Nucleus accumbens (tissue), 56 donors: ENCODE measurements at places on chromosomes 2 and 18.

- no peak for DNase-seq
Measured at GRCh38 chr2:96091711-96092572, 24.4 kb downstream of the ADRA2B start.

GRCh38 chr2:45259547-45260160, 250.4 kb upstream of the SIX2 start:
- DNase-seq: no peak

GRCh38 chr2:45439788-45440773, 171.0 kb downstream of the SRBD1 start:
- DNase-seq: no peak

DNA sequence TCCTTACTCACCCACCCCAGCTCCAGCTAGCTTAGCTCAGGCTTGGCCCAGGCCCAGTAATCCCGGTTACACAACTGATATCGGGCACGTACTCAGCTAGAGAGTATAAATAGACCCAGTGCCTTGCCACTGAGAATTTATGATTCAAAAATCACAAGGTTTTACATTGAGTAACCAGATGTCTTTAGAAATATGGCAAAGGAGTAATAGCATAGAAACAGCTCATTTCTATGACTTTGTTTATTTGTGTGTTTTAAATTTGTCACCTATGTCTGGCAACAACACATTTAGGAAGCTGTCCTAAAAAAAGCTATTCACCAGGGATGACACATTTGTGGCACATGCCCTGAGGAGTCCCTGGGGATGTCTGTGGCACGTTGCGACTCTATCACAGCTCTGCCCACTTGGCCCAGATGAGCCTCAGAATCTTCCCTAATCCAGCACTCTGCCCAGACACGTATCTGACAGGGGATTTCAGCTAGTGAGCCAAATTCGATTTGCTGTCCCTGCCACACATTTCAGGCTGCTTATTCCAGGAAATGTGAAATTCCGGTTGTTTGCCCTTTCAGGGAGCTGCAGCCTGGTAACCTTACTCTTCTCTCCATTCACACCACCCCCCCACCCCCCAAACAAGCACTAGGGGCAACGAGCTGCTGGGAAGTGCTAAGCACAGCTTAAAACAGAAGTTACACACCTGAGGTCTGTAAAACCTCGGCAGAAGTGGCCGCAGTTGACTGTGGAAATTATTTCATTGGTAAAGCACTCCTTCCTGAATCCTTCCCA, 85.4 kb upstream of the ZCCHC2 start:
- DNase-seq: no peak

DNA sequence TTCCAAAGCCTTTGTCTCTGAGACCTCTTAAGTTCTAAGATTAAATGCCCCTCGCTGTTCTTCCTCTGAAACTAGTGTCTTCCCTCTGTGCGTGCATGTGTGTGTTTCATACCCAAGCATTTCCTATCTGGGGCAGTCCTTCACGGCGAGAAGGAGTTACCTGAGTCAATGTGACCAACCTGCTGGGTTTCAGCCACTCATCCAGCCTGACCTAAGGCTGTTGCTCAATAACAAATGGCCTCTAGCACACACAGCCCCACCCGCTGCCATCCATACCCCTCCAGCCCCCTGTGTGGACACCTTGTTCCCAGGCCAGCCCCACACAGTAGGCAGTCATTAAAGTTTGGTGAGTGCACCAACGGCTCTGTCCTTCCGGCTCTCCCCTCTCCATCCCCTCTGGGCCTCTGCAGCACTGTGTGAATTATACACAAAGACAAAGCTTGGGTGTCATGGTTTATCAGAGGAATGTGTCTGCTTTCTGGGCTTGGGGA, 53.8 kb upstream of the FOSL2 start:
- no peak for DNase-seq

DNA sequence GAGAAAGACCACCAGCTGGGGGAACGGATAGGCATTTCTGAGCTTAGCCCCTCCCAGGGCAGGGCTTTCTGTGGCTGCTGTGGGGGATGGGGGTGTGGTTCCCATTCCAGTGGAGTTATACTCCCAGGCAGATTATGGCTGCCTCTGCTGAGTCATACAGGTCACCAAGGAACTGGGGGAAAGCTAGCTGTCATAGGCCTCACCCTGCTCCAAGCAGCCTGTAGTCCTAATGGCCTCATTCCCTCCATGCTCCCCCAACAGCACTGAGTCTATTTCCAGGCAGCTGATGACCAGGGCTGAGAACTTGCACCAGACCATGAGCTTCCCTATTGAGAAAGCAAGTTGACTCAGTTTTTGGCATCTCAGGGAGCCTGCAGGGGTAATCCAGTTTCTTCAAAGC, 87.1 kb downstream of the GPR39 start:
- DNase-seq: no peak
